C1 segment of cervical spinal cord (tissue), 14 donors: ENCODE measurements at places on chromosomes 2 and 18.

GRCh38 chr2:229270551-229271410 lies at the start of gene PID1:
Gene PID1 (minus strand): TSS chr2:229271287. CDS start chr2:229271043, 244 bp downstream.
- DNase-seq: peak; percentile 8

DNA sequence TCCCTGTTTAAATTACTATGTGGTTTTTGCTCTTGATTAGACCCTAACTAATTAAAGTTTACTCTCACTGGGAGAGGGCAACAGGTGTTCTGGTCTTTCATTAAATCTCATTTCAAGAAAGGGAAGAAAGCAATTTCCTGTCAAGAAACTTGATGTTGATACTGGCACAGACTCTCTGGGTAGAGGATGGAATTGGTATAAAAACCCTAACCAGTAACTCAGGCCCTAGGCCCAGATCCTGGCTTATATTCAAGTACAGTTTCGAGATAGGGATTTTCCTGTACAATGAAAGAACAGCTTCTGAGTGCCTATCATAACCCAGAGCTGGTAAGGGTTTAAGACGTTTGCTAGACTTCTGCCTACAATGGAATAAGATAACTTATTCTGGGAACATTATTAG lies 61.6 kb upstream of the ACYP2 start:
- no peak for DNase-seq

DNA sequence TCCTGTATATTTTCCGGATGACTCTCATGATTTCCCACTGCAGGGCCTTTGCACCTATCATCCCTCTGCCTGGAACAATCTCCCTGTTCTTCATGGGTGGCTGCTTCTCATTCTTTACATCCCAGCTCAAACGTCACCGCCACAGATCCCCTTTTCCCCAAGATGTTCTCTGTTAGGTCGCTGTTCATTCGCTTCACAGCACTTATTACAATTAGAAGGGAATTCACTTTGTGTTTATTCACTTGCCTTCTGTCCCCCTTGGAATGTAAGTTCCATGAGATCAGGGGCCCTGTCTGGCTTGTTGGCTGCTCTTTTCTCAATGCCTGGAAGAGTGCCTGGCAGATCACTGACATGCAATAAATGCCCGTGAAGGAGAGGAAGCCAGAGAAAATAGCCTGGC lies 106.7 kb downstream of the FOXI3 start:
- no peak for DNase-seq

GRCh38 chr18:79736230-79736629 lies 56.6 kb downstream of the CTDP1 start:
- DNase-seq: no peak

- DNase-seq: peak; percentile 49
Observed at GRCh38 chr18:59141294-59142068, 1.8 kb downstream of the SEC11C start.

- no peak for DNase-seq
Observed at GRCh38 chr18:35379421-35379820, 2.3 kb upstream of the ZNF396 start.

DNA sequence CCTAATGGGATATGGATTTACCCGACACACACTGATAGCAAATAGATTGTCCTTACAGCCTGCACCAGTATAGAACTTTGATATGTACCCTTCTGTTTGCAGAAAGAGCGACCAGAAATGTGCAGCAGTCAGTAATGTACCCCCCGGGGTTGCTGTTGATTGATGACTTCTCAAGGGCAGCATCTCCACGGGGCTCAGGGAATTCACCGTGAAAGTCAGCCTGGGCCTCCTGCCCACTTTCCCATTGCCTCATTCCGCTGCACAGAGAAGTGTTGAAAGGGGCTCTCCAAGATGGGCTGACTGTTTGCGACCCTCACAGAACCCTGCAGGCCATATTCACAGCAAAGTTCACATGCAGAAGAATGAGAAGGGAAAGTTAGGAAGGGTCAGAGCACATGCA lies 241.3 kb downstream of the PRKCE start:
- DNase-seq: no peak

DNA sequence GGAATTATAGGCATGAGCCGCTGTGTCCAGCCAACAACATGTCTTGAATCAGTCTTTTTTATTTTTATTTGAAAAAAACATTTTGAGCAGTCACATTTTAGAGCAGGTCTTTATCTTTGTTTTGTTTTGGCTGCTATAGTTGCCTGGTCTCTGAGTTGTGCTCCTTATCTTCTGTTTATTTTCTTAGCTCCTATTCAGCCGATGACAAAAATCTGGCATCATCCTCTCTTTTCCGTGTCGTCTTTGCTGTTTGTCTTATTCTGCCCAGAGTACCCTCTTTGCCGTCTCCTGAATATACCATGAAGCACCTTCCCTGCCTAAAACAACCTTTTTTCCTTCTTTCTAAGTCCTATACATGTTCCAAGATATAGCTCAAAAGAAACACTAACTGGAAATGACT lies 201.1 kb downstream of the THSD7B start:
- DNase-seq: no peak

DNA sequence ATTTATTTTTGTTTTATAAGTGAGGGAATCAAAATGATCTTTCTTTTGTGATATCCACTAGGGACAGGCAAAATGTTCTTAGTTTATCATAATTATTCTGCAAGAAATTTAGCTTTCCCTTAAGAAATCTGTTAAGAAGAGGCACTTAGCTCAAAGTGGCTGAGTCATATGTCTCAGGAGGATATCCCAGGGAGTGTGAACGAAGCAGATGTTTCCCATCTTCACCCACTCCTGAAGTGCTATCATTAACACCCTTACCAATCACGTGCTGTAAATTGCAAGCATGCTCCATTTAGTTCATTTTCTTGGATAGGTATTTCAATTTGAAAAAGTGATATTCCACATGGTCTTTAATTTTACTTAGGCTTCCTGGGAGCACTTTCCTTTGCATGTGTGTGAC lies 774.3 kb upstream of the TMEFF2 start:
- DNase-seq: no peak

DNA sequence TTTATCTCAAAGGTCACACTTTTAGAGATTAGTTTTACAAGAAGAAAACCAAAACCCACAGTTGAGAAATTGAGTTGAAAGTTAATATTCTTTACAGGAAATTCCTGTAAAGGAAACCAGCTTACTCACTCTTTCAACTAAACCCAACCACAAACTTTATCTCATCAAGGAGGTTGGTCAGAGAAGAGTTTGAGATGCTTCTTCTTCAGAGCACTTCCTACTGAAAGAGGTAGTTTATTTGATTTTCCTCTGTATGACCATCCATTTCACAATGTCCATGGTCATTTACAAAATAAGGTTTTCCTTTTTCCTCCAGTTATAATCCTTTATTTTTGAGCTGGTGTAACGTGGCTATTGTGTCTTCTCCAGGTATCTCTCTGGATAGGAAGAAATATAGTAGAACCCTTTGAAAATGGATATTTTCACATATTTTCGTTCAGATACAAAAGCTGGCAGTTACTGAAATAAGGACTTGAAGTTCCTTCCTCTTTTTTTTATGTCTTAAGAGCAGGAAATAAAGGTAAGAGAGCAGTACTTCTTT lies 4.5 kb upstream of the IL18RAP start:
- DNase-seq: no peak

GRCh38 chr2:3039188-3040065 lies 338.2 kb downstream of the EIPR1 start:
- no peak for DNase-seq

DNA sequence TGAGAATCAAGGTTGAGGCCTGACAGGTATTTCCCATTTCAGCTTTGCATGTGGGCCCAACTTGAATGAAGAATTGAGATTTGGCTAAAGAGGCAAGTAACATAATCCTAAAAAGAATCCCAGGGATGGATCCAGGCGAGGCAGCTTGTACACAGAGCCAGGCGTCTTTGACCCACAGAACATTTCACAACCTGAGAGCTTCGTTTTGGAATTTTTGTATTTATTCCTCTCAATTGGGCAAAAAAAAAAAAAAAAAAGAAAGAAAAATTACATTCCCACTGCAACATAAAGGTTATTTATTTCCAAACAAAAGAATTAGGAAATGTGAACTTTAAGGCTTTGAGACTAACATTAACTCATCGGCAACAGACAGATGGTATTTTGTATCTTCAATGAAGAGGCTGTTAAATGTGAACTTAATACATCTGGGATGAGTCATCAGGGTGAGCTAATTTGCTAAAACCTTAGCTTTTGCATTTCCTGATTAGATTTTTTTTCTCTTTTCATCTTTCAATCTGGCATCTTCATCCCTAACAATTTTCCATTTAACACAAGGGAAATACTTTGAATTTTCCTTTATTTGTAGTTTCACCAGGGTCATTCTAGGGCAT lies 478.5 kb upstream of the TNP1 start:
- DNase-seq: no peak

DNA sequence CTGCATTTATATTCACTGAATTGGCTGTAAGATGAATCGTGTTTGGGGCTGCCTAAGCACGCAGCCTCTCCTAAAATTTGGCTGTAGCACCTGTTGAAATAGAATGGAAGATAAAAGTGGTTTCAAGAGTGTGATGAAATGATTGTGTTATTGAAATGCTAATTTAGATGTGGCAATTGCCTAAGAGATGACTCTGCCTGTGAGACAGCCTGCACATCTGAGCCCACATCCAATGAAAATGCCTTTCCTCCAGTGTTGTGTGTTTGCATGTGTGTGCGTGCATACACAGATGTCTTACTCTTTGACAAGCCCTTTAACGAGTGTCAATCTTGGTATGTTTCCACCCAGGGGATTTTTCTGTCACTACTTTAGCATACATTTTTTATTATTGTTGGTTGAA lies 346.9 kb downstream of the MEIS1 start:
- DNase-seq: no peak

DNA sequence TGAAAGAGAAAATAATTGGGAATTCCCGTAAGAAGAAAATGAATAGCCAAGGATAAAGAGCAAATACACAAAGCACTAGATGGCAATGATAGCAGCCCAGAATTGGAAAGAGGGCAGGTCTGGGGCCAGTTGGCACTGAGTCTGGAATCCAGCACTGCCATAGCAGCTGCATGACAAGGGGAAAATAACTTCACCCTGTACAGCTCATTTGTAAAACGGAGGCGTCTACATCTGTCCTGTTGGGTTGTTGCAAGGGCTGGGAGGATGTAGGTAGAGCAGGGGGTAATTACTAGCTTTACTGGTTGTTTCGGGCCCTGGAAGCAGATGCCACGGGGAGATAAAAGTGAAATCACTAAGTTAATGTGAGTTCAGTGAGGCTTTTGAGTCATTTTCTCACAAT lies 110.0 kb upstream of the RASGRP3 start:
- no peak for DNase-seq

- DNase-seq: no peak
Observed at GRCh38 chr2:205911306-205911705, 174.7 kb downstream of the INO80D start.

DNA sequence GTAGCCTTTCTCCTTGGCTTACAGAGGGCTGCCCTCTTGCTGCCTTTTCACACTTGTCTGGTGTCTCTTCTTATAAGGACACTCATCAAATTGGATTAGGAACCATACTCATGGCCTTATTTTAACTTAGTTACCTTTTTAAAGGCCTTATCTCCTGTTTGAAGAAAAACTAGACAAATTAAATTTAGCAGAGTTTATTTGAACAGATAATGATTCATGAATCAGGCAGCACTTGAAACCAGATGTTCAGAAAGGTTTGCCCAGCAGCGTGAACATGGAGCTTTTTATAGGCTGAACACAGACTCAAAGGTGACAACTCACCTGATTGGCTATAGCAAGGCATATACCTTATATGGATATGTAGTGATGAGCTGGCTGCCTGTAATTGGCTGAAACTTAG lies 238.0 kb downstream of the GULP1 start:
- DNase-seq: no peak

- no peak for DNase-seq
Observed at GRCh38 chr2:33287507-33288005, 188.9 kb upstream of the RASGRP3 start.

DNA sequence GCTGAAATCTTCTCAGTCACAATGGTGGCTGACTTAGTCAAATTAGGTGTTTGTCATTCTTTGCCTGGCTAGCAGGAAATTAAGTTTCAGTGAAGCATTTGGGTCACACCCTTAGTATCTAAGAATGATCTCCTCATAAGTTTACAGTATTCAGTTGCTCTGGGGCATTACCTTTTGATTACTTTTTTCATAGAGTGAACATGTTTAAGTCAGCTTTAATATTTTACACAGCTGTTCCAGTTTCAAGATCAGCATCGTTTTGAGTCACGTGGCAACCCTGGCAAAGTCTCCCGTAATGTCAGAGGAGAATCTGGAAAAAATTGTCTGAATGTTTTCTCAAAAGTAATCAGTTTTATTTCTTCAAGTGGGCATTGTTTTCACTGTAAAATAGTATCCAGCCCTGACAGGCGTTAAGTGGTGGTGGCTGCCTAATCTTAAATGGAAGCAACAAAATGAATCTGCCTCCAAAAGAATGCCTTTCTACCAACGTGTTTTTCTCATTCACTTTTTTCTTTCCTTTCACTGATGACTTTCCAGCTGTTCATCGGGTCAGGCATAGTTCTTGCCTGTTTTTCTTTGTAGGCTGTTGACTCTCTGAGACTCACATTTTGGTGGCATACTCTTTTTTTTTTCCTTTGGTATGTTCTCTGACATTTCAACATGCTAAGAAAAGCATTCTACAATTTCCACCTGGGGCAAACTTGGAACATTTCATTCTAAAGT lies 319.6 kb upstream of the TCF4 start:
- DNase-seq: no peak

DNA sequence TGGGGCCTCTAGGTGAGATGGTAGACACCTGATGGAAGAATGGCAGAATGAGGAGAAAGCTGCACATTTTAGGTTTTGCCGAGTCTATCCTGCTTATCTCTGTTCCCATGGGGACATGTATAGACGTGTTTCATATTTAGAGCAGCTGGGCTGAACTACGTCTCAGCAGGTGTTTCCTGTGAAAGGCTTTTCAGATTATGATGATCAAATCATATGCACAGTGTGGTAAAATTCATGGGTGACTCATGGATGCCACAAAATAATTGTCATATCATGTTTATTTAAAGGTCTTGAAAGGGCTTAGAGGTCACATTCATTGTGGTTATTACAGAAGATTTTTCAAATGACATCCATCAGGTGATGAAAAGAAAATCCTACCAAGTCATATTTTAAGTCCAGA lies 90.5 kb downstream of the ICOS start:
- no peak for DNase-seq

GRCh38 chr2:74091391-74091790 lies 56.3 kb downstream of the BOLA3 start:
- no peak for DNase-seq

DNA sequence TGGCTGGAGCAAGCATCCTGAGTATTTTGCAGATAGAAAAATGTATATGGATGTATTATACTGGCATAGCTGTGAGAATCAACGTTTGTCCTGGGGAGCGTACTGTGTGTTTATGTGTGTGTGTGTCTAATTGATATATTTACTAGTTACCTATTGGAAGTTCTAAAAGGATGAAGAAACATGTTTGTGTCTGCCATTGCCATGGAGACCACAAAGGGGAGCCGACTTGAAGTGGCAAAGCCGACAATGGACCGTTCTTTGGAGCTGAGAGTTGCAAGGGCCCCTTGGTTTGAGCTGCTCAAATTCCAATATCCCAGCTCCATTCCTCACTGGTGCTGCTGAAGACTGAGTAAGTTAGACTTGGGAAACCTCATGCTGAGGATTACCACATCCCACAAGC lies 14.3 kb upstream of the SLC25A52 start:
- no peak for DNase-seq

- DNase-seq: no peak
Observed at GRCh38 chr2:230216489-230216888, 3.3 kb downstream of the SP110 start.
